ENCODE measurements at places on chromosomes 5 and 9. TPM values are rescaled to one million over a fixed set of nuclear protein-coding genes. Genes with fewer than 3 reads are reported as not detected.
A peak's percentile ranks its signal among the peaks of the same experiment; 100 is the strongest.

FRRS1L gene
- not detected for total RNA-seq

PCDHA1 gene
- total RNA-seq: not detected

ERGIC1 gene
- 47.4 TPM for total RNA-seq

ZDHHC21 gene
- total RNA-seq: 12.7 TPM

PCDHAC2 gene
- not detected for total RNA-seq

RICTOR gene
- 33.9 TPM for total RNA-seq

DCANP1 gene
- total RNA-seq: not detected

RASGEF1C gene
- total RNA-seq: not detected

TAF11L5 gene
- not detected for total RNA-seq

SCGB3A1 gene
- not detected for total RNA-seq

ARRDC1 gene
- 70.3 TPM for total RNA-seq

FAXDC2 gene
- not detected for total RNA-seq

GRCh38 chr5:106854105-106854687 is 816.5 kb downstream of the EFNA5 start:
- no peak overlapping the region for H3K27ac ChIP-seq
- no peak for DNase-seq
- no peaks in the 10 kb centered on the region for H3K27me3 ChIP-seq

GRCh38 chr9:134774410-134774809 is 106.2 kb upstream of the FCN2 start:
- DNase-seq: no peak
- H3K4me3 ChIP-seq: no peak overlapping the region
- H3K27me3 ChIP-seq: no peaks in the 10 kb centered on the region

DNA sequence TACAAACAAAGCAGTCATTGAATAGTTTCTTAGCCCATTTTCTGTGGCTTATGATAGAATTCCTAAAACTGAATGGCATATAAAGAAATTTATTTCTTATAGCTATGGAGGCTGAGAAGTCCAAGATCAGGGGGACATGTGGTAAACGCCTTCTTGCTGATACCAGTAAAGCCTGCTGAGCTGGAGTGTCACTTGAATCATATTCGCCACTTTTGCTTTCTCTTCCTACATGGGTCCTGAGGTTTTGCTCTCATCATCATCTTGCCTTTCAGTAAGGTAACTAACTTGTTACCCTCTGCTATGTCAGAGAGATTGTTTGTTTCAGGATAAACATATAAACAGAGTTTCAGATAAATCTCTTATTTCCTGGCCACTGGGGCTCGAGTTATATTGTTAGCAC is 203.3 kb upstream of the DMRT1 start:
- H3K36me3 ChIP-seq: no peaks in the 10 kb centered on the region
- no peaks in the 10 kb centered on the region for H3K4me1 ChIP-seq
- no peak overlapping the region for H3K4me3 ChIP-seq
- no peak overlapping the region for H3K27ac ChIP-seq

DNA sequence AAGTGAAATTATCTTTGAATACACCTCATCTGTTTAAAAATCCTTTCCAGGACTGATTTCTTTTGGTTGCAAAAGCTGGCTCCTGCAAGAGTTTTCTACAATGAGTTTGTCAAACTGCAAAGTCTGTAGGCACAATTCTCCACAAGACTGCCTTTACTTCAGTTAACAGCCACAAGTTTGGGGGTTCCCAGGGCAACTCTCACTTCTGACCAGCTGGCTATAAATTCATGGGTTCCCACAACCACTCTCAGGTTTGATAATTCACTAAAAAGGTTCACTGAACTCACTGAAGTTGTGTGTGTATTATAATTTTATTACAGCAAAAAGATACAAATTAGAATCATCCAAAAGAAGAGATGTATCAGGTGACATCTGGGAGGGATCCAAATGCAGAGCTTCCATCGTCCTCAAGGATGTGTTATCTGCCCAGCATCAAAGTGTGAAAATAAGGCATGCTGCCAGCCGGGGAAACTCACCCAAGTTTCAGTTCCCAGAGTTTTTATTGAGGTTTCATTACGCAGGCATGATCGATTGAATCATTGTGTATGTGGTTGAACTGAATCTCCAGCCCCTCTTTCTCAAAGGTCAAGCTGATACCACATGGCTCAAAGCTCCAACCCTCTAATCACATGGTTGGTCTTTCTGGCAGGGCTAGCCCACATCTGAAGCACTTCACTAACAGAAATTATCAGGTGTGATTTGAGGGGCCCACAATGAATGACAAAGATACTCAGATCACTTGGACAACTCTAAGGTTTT is 19.0 kb upstream of the PSIP1 start:
- H3K36me3 ChIP-seq: no peaks in the 10 kb centered on the region
- no peaks in the 10 kb centered on the region for H3K4me1 ChIP-seq
- H3K4me3 ChIP-seq: no peak overlapping the region

- no peak overlapping the region for H3K27ac ChIP-seq
- H3K27me3 ChIP-seq: peaks cover 11% of the 10 kb centered on the region
- no peak overlapping the region for H3K4me3 ChIP-seq
- H3K36me3 ChIP-seq: peaks cover under 1% of the 10 kb centered on the region
- no peak for DNase-seq
Observed at GRCh38 chr5:136032564-136032963, 3.8 kb downstream of the TGFBI start.

- H3K27ac ChIP-seq: no peak overlapping the region
- H3K4me1 ChIP-seq: no peaks in the 10 kb centered on the region
- no peaks in the 10 kb centered on the region for H3K27me3 ChIP-seq
Observed at GRCh38 chr5:77103457-77103856, 16.4 kb upstream of the ZBED3 start.

GRCh38 chr9:113626735-113627495 is 163.4 kb downstream of the RGS3 start:
- H3K4me1 ChIP-seq: peaks cover 20% of the 10 kb centered on the region
- no peaks in the 10 kb centered on the region for H3K36me3 ChIP-seq
- no peak overlapping the region for H3K4me3 ChIP-seq
- H3K27me3 ChIP-seq: no peaks in the 10 kb centered on the region

- no peak overlapping the region for H3K4me3 ChIP-seq
- DNase-seq: no peak
- no peaks in the 10 kb centered on the region for H3K27me3 ChIP-seq
- H3K36me3 ChIP-seq: no peaks in the 10 kb centered on the region
Observed at GRCh38 chr5:27705661-27706060, 667.3 kb upstream of the CDH9 start.

DNA sequence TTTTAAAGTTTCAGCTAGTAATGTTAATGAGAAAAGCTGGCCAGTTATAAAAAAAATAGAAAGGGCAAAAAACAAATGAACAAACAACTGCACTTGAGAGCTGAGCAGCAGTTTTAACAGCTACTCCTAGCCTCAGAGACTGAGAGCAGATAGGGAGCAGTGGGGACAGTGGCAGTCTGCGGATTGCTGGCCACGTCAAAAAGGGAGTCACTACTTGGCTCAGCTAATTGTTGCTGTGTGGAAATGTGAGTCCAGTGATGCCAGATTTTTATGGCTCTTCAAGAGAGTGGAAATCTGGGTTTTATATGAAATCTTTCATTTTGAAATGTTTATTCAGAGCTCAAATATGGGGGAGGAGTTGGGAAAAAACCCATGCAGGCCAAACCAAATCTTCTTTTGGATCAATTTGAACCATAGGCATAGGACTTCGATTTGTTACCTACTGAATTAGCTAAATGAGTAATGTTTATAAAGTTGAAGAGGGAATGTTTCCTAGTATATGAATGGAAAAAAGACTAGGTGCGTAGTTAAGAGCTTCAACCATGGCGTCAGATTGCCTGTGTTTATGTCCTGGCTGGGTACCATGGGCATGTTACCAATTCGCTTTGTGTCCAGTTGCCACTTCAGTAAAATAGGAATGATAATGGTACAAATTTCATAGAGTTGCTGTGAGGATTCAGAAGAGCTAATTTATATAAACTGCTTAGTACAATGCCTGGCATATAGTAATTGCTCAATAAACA is 102.1 kb downstream of the PAM start:
- DNase-seq: no peak
- no peaks in the 10 kb centered on the region for H3K4me1 ChIP-seq
- H3K27ac ChIP-seq: no peak overlapping the region
- no peaks in the 10 kb centered on the region for H3K36me3 ChIP-seq
- peaks cover 3% of the 10 kb centered on the region for H3K27me3 ChIP-seq

- H3K4me1 ChIP-seq: peaks cover 14% of the 10 kb centered on the region
- H3K27ac ChIP-seq: no peak overlapping the region
- no peaks in the 10 kb centered on the region for H3K27me3 ChIP-seq
- peaks cover 6% of the 10 kb centered on the region for H3K36me3 ChIP-seq
- DNase-seq: no peak
Observed at GRCh38 chr5:143271431-143271830, 132.1 kb downstream of the NR3C1 start.

- no peak overlapping the region for H3K27ac ChIP-seq
- H3K4me1 ChIP-seq: no peaks in the 10 kb centered on the region
Observed at GRCh38 chr9:137373611-137373980, 49.4 kb downstream of the EXD3 start.

- no peaks in the 10 kb centered on the region for H3K27me3 ChIP-seq
- no peak overlapping the region for H3K27ac ChIP-seq
- DNase-seq: no peak
- H3K4me3 ChIP-seq: no peak overlapping the region
Observed at GRCh38 chr9:125074976-125075375, 68.4 kb downstream of the SCAI start.

- peak overlapping the region; percentile 9 for H3K4me3 ChIP-seq
- peaks cover 23% of the 10 kb centered on the region for H3K36me3 ChIP-seq
- H3K27me3 ChIP-seq: no peaks in the 10 kb centered on the region
- H3K4me1 ChIP-seq: peaks cover 44% of the 10 kb centered on the region
- no peak for DNase-seq
- H3K27ac ChIP-seq: peak overlapping the region; percentile 13
Observed at GRCh38 chr5:141633871-141634561, 2.6 kb downstream of the HDAC3 start.

DNA sequence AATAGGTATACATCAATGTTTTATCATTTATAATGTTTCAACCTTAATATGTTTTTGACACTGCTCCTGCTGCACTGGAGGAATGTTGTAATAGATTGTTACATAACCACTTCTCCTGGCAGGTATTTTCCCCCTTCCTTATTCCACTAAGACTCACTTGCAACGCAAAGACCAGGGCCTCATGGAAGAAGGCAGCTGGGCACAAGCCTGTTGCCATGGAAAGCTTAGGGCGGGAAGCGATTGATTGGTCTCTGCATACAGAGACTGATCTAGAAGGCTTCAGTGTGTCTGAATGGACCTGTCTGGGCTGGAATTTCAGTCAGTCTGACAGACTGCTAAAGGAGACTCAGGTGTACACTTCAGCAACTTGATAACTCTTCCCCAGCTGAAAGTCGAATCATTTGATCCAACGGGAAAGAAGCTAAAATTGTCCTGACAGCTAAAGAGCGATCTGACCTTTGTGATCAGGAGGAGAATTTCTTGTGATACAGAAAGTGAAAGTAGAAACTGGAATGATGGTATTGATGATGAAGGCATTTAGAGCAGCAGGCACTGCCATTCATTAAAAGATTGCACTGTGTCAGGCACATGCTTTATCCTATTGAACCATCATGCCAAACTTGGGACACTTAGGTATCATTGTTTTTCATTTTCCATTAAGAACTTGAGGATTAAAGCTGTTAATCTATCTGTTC is 65.1 kb downstream of the GRIA1 start:
- H3K27me3 ChIP-seq: no peaks in the 10 kb centered on the region
- H3K4me3 ChIP-seq: no peak overlapping the region
- no peak for DNase-seq
- no peak overlapping the region for H3K27ac ChIP-seq
- H3K4me1 ChIP-seq: no peaks in the 10 kb centered on the region

GRCh38 chr9:2356041-2356790 is 265.4 kb upstream of the VLDLR start:
- H3K36me3 ChIP-seq: no peaks in the 10 kb centered on the region
- no peaks in the 10 kb centered on the region for H3K4me1 ChIP-seq
- no peak overlapping the region for H3K27ac ChIP-seq

- H3K4me3 ChIP-seq: no peak overlapping the region
- no peaks in the 10 kb centered on the region for H3K36me3 ChIP-seq
- H3K4me1 ChIP-seq: no peaks in the 10 kb centered on the region
- no peak for DNase-seq
Observed at GRCh38 chr9:6672118-6672517, 26.6 kb upstream of the GLDC start.

GRCh38 chr5:56148453-56148971 is 84.6 kb downstream of the ANKRD55 start:
- no peaks in the 10 kb centered on the region for H3K27me3 ChIP-seq
- peaks cover 60% of the 10 kb centered on the region for H3K4me1 ChIP-seq
- peak overlapping the region; percentile 23 for H3K4me3 ChIP-seq
- H3K27ac ChIP-seq: peak overlapping the region; percentile 81
- peak; percentile 43 for DNase-seq

DNA sequence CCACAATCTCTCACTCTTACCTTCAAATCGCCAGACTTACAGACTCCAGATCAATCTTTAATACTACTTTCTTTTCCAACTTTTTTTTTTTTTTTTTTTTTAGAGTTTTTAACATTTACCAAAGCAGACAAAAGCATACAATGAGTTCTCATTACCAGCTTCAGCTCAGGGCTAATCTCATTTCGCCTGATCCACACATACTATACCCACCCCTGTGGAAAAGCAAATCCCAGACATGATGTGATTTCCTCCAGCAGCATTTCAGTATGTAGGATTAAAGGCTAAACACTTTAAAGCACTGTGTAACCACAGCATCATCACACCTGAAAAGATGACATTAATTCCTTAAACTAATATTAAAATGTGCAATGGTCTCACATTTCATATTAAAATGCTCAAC is 138.8 kb upstream of the RETREG1 start:
- H3K27ac ChIP-seq: no peak overlapping the region
- peaks cover 6% of the 10 kb centered on the region for H3K4me1 ChIP-seq
- H3K36me3 ChIP-seq: no peaks in the 10 kb centered on the region
- H3K4me3 ChIP-seq: no peak overlapping the region

DNA sequence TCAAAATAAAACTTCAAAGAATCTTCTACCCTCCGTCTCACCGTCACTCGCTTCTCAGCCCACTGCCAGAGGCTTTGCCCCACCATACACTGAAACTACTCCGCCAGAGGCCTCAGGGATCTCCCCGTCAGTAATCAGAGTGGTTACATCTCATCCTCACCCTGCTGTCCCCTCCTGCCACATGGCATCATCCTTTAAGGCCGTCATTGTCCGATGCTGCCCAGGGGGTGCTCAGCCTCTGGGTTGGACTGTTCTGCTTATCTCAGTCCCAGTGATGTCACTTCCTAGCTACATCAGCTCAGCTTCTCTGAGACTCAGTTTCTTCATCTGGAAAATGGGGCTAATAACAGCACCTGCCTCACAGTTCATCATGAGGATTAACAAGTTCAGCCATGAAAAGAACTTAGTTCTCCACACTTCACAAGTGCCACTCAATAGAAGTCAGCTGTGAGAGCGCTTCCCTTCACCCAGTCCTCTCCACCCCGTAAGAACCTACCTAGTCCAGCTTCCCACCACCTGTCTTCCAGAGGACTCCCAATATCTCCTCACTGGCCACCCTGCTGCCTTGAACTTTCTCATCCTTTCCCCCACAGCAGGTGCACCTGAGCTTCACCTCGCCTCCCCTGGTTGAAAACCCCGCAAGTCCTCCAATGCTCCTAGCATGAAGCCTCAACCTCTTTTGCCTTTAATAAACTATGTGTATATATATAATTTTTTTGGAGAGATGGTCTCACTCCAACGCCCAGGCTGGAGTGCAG is 2.8 kb upstream of the IL3 start:
- no peak for DNase-seq
- peaks cover 71% of the 10 kb centered on the region for H3K4me1 ChIP-seq
- H3K27me3 ChIP-seq: peaks cover 15% of the 10 kb centered on the region
